Posterior vena cava (tissue), 2 donors: ENCODE measurements at places on chromosomes 7 and 10. TPM values are rescaled to one million over a fixed set of nuclear protein-coding genes. Genes with fewer than 3 reads are reported as not detected.

DNA sequence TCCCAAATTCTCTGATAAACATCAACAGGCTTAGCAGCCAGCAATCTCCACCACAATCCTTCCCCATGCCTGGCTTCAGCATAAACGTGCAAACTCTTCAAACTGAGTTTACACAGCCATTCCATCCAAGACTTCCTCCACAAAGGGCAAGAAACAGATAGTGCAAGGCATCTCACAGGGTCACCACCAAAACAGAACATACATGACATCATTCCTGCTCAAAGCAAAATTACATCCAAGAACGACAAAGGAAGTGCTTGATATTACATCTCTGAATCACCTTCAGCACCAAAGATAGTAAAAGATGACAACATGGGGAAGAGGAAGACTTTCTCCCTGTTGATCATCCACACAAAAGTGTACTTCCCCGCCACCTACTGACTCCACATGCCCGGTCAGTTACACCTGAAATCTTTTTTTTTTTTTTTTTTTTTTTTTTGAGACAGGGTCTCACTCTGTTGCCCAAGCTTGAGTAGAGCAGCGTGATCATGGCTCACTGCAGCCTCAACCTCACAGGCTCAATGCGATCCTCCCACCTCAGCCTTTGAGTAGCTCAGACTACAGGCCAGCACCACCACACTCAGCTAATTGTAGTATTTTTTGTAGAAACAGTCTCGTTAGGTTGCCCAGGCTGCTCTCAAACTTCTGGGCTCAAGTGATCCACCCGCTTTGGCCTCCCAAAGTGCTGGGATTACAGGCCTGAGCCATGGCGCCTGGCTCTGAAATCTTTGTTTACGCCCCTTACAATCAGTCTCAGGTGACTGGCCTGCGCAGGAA is 127.5 kb downstream of the PARD3 start:
- no peak for DNase-seq

DNA sequence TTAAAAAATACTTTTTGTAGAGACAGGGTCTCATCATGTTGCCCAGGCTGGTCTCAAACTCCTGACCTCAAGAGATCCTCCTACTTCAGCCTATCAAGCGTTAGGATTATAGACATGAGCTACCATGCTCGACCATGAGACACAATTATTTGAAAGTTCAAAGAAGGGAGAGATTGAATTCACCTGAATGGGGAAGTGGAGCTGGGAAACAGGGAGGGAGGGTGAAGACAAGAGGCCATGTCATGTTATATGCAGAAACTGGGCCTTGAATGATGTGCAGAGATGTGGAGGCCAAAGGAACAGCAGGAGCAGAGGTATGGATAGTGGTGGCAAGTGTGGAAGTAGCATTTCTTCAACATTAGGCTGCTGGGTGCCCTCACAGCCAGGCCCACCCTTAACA is 18.7 kb upstream of the CYCS start:
- no peak for DNase-seq

Gene NCAPG2
- total RNA-seq = 6.4 TPM

Gene KLF14
- total RNA-seq = 0.10 TPM

GRCh38 chr7:64515330-64515729 is 47.5 kb downstream of the ZNF680 start:
- DNase-seq = no peak

DNA sequence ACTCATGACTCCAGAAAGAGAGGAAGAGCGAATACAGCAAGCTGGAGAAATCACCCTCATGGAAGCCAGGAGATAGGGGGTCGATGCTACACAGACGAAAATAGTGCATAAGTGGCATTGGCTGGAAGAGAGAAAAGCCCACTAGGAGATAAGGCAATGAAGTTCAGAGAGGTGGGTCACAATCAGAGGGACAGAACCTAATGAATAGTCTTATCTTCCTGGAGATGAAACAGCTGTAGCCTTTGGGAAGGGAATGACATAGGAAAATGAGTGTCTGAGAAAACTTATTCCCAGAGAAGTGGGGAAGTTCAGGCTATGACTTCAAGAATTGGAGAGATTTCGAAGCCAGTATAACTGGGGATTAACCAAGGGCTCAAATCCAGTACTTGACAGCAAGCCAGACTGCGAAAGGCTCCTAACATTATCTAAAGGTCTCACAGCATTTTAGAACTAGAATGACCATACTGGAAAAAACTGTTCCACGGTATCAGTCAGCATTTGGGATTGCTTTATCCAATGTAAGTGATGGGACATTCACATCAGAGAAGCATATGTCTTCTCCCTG is 211.1 kb downstream of the ZNF365 start:
- peak; percentile 64 for DNase-seq
